ENCODE measurements at places on chromosomes 12 and 14.

- DNase-seq: no peak
Measured at GRCh38 chr12:41361738-41362137, 173.6 kb downstream of the PDZRN4 start.

DNA sequence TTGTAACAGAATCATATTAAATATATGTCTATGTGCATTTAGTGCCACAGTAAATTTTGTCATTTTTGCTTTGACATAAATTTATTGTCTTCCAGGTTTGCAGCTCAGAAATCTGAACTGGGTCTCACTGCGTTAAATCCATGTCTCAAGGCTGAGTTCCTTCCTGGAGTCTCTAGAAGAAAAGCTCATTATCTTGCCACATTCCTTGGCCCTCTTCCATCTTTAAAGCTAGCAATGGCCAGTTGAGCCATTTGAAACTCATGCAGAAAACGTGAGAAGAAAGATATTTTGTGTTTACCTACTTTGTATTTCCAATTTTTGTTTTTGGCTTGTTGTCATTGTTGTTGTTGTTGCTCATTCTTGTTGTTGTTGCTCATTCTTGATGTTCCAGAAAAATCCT lies 10.7 kb downstream of the PRH1 start:
- DNase-seq: no peak

DNA sequence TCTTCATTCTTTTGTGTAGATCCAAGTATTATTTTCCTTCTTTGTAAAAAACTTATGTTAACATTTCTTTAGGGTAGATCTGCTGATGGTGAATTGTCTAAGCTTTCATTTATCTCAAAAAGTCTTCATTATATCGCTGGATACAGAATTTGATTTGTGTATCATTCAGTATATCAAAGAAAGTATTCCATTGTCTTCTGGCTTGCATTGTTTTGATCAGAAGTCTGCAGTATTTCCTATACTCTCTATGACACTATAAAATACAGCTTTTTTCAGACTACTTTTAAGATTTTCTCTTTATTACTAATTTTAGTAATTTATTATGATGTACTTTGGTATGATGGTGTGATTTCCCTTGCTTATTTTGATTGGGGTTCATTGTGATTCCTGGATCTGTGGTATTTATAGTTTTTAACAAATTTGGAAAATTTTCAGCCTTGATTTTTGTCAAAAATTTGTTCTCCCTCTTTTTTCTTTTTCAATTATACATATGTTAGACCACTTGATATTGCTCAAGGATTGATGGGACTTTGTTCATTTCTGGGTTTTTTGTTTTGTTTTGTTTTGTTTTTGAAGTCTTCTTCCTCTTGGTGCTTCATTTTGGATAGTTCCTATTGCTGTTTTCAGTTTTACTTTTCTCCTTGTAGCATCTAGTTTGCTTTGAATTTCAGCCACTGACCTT lies 176.5 kb downstream of the ZFP36L1 start:
- DNase-seq: no peak

GRCh38 chr12:95208678-95209077 lies 8.6 kb downstream of the FGD6 start:
- DNase-seq: no peak

- DNase-seq: no peak
Measured at GRCh38 chr14:92922883-92923743, at the start of gene CHGA. Gene CHGA (plus strand): TSS chr14:92923150. CDS start chr14:92923360, 210 bp downstream.
